ENCODE measurements at places on chromosomes 5 and 9.
A peak's percentile ranks its signal among the peaks of the same experiment; 100 is the strongest.

DNA sequence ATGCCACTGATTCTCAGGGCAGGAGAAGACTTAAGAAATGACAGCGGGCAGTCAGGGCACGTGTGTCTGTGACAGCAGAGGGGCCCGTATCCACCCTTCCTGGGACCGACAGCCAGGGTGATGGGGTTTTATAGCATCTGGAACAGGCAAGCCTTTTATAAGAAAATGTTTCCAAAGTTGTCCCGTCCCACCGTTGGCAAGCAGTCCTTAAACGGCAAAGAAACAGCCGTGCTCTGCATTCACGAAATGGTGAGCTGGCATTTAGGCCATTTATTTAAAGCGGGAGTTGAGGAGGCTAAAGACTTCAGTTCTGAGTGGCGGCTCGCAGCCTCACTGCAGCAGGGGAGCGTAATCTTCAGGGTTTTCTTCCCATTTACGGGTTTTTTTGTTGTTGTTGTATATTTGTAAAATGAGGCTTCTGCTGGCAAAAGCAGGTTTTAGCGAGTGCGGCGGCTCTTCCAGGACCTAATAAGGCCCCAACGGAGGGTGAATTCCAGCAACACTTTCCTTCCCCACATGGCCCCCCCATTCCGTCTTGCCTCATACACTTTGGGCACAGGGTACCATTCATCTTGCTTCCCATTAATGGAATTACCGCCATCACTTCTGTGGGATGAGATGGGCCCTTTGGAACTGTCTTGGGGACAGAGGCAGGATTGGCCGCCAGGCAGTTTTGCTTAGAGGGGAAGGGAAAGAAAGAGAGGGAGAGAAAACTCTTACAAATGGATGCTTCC is 15.8 kb downstream of the NEK6 start:
- no peak for DNase-seq

DNA sequence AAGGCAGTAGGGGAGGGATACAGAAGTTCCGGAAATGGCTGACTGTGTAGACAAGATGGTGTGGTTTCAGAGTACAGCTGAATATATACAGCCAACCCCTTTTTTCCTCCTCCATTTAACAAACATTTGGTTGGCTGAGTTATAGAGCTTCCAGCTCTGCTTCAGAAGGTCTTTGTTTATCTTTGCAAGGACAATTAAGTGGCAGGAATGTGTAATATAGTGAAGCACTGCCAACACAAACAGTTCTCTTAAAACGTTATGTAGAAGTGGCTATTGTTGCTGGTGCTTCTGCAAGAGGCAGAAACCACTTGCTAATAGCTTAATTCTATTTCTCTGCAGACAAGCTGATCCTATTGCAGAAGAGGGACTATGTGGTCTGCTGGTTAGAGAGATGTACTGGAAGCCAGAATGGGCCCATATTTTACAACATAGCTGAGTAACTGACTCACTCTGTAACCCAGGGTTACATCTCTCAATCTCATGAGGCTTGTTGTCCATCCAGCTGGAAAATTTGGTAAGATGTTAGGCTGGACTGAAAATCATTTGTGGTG is 62.7 kb upstream of the OSMR start:
- no peak for DNase-seq

GRCh38 chr9:133604214-133604613 is 5.0 kb downstream of the FAM163B start:
- DNase-seq = peak; percentile 42

DNA sequence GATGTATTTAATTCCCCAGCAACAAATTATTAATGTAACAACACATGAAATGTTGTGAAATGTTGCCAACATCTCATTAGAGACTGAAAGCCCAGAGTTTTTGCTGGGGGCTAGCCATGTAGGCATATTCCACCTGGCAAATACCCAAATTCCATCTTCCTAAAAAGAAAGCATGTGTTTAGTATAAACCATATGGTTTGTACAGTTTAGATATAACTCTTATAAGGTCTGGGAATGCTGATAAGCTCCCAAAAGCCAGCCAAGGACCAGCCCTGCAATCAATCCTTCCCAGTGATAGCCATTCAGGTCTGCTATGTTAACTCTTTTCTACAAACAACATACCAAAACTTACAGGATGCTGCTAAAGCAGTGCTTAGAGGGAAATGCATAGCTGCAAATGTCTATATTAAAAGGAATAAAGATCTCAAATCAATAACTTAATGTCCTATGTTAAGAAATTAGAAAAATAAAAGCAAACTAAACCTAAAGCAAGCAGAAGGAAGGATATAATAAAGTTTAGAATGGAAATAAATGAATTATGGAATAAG is 158.9 kb downstream of the AUH start:
- no peak for DNase-seq

- no peak for DNase-seq
These were observed 31.4 kb upstream of the GTF2H2C start for GRCh38 chr5:69528609-69529008.

DNA sequence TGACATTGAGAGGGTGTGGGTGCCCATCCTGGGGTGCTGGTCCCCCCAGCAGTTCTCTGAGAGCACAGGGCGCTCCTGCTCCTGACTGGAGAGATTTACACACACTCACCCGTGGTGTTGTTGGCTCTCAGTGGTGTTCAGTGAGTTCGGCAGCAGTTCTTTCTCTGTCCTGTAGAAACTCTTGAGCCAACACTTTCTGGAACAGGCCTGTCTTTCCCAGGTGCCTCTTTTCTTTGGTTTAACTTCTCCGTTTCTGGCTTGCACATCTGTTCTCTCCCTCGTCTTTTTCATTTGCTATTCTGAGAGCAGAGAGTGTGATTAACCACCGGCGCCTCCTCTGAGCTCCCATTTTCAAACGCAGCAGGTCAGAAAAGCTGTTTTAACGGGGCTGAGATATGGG is 284.5 kb downstream of the IRX2 start:
- DNase-seq = no peak

- DNase-seq = no peak
These were observed 291.3 kb downstream of the ADGRV1 start for GRCh38 chr5:90849939-90850338.

DNA sequence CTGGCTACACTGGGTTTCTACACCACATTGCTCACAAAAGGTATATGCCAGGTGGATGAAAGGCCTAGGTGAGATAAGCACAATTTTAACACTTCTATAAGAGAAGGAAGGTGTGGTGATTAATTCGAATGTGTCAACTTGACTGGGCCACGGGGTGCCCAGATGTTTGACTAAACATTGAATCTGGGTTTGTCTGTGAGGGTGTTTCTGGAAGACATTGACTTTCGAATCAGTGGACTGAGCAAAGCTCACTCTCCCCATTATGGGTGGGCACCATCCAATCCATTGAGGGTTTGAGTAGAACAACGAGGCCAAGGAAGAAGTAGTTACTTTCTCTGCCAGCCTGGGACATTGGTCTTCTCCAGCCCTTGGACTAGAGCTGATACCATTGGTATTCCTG is 78.2 kb upstream of the COL5A1 start:
- no peak for DNase-seq
